ENCODE measurements at places on chromosomes 7 and 10. TPM values are rescaled to one million over a fixed set of nuclear protein-coding genes. Genes with fewer than 3 reads are reported as not detected.

Gene TAS2R5
- 5.4 TPM for total RNA-seq

Gene NOS3
- 6.4 TPM for total RNA-seq

Gene ZNF800
- 48.1 TPM for total RNA-seq

Gene SAP25
- total RNA-seq: 15.3 TPM

Gene AKR1D1
- not detected for total RNA-seq

Gene TRIP6
- total RNA-seq: 16.1 TPM

Gene ANKRD16
- total RNA-seq: 11.4 TPM

Gene UPK3B
- total RNA-seq: not detected

Gene INSIG1
- total RNA-seq: 36.3 TPM

Gene HABP2
- total RNA-seq: not detected

Gene PCGF6
- 25.6 TPM for total RNA-seq

Gene ARID5B
- 36.7 TPM for total RNA-seq

Gene ITGA8
- 3.0 TPM for total RNA-seq

Gene FXYD4
- total RNA-seq: not detected

Gene CD36
- total RNA-seq: 35.5 TPM

Gene FMC1
- 4.4 TPM for total RNA-seq

Gene TMEM236
- total RNA-seq: 74.4 TPM

Gene NUTM2D
- total RNA-seq: 1.6 TPM

Gene HTR5A
- not detected for total RNA-seq

Gene CRPPA
- 0.67 TPM for total RNA-seq

Gene PRKG1
- total RNA-seq: 31.1 TPM

Gene CYP2E1
- total RNA-seq: 5.6 TPM

Gene H2AZ2
- total RNA-seq: 70.7 TPM

Gene ARL3
- total RNA-seq: 2.4 TPM

Gene TDRD1
- total RNA-seq: not detected

Gene COL26A1
- total RNA-seq: not detected

Gene CHST3
- 0.88 TPM for total RNA-seq

Gene GNAI1
- total RNA-seq: 6.3 TPM

Gene DUS4L
- 6.3 TPM for total RNA-seq

Gene SFTPA1
- total RNA-seq: not detected

Gene C10orf62
- not detected for total RNA-seq
